ENCODE measurements at places on chromosomes 2 and 18. TPM values are rescaled to one million over a fixed set of nuclear protein-coding genes. Genes with fewer than 3 reads are reported as not detected.

- DNase-seq: peak; percentile 87
Measured at GRCh38 chr2:174492963-174493431, 6.2 kb upstream of the GPR155 start.

DNA sequence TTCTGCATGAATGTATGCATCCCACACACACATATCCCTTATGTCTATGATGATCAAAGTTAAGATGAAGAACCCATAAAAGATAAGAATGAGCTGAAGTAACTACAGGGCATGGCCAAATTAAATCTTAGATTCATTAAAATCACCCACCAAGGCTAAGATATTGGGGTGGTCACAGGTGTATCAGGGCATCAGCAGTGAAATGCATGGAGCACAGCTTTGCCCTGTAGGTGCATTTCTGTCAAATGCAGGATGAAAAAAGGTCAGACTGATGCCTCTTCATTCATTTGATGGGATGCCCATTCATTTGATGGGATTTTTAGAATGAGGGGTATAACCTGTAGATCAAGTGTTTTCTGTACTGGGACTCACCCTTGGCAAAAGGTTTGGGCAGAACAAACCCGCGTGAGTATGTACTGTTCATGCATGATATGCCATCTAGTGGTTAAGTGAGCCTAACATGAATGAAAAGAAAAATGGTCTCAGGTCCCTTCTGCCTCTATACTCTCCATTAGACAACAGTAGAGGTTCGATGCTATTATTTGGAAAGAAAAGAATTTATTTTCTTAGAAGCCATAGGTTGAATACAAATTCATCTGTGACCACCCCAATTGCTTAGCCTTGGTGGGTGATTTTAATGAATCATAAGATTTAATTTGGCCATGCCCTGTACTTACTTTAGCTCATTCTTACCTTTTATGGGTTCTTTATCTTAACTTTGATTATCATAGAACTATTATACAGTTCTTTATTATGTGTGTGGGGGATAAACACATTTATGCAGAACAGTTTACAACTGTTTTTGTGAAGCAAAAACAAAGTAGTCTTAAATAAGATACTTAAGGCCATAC, 43.2 kb upstream of the NOSTRIN start:
- DNase-seq: peak; percentile 53

The PTPN18 gene
- 137 TPM for total RNA-seq

The SLC9A4 gene
- not detected for total RNA-seq

GRCh38 chr2:217331523-217332416, 471.9 kb upstream of the TNP1 start:
- no peak for DNase-seq

DNA sequence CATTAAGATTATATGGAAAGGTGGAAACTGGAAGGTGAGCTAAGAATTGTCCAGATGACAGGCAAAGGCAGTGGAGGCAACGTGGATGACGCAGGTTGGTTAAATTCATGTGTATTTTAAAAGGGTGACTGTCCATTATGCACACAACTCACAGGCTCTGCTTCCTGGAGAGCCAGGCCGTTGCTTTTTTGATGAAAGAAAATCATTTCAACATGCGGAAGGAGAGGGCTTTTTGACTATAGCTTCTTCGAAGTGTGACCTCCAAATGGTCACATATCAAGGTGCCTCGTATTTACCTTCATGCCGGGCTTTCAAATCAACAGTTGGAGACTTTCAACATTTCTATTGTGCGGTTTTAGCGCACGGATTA, 126.7 kb downstream of the MYCN start:
- no peak for DNase-seq

DNA sequence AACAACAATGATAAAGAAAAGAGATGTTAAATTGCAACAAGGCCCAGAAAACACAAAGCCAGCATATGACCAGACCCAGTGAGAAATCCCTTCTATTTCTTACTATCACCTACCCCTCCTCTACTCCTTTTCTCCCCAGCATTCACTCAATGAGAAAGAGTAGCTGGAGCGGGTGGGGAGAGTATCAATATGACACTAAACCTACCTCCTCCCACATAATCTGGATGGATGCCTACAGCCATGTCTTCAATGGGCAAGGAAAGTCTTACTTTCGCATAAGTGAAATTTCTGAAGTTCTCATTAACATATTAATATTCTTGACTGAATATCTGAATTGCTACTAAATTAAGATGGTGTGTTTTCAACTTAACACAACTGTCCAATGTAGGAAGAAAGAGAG, 78.2 kb downstream of the AFF3 start:
- no peak for DNase-seq

The GALR1 gene
- 0.27 TPM for total RNA-seq

The DES gene
- 139 TPM for total RNA-seq

The INPP5D gene
- total RNA-seq: 333 TPM

- no peak for DNase-seq
Measured at GRCh38 chr2:198715302-198715835, 742.4 kb downstream of the SATB2 start.

DNA sequence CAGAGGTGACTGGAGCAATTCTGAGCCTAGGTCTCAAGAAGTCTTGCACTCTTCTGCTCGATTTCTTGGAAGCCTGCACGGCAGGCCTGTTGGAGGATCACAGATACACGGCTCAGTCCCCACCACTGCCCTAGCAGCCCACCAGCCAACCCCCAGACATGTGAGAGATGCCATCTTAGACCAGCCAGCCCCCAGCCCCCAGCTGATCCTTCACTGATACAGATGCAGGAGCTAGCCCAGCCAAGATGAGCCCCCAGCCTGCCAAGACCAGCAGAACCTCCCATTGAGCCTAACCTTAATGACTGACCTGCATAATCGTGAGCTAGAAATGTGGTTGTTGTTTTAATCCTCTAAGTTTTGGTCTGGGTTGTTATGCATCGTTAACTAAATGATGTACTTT, 47.5 kb downstream of the INHBB start:
- DNase-seq: peak; percentile 16

- no peak for DNase-seq
Measured at GRCh38 chr2:17252258-17252657, 266.0 kb downstream of the RAD51AP2 start.

DNA sequence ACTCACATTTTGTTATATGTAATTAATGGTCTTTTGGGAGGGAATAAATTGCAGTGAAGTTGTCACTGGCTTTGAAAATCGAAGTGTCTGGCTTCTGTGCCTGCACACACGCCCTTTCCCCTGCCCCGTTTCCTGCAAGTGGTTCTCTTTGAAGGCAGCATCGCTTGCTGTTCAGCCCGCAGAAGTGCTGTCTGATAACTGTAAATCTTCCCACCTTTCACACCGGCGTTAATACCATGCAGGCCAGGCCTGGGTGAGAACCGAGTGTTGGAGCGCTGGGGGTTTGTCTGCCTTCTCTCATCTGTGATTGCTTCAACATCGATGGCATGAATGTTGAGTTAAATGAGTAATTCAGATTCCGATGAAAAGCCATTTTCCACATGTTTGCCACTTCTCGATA, 37.9 kb upstream of the RPL31 start:
- DNase-seq: peak; percentile 9

The LDLRAD4 gene
- 48.4 TPM for total RNA-seq

The AMER3 gene
- not detected for total RNA-seq

GRCh38 chr2:2527148-2527547, 196.1 kb upstream of the MYT1L start:
- DNase-seq: no peak

GRCh38 chr18:52339891-52340371, at the start of gene DCC:
DCC (plus strand) TSS chr18:52340197; CDS start chr18:52340788, 591 bp downstream.
- DNase-seq: peak; percentile 51

GRCh38 chr2:44746856-44747615, 194.5 kb upstream of the SIX3 start:
- DNase-seq: no peak

The LYPD6B gene
- 4.4 TPM for total RNA-seq

The EFR3B gene
- 0.83 TPM for total RNA-seq

DNA sequence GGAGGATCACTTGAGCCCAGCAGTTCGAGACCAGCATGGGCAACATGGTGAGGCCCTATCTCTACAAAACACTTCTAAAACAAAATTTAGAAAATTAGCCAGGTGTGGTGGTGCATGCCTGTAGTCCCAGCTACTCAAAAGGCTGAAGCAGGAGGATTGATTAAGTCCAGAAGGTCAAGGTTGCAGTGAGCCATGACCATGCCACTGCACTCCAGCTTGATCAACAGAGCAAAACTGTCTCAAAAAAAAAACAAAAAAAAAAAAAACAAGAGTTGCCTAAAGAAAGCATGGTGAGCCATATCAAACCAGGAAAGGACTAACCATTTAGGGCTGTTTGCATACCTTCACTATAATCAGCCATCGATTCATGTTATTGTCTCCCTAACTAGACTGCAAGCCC, 4.5 kb downstream of the CLASP1 start:
- DNase-seq: no peak

Data from Peyer's patch (tissue), 4 donors.